ENCODE measurements at places on chromosomes 13 and 19.

DNA sequence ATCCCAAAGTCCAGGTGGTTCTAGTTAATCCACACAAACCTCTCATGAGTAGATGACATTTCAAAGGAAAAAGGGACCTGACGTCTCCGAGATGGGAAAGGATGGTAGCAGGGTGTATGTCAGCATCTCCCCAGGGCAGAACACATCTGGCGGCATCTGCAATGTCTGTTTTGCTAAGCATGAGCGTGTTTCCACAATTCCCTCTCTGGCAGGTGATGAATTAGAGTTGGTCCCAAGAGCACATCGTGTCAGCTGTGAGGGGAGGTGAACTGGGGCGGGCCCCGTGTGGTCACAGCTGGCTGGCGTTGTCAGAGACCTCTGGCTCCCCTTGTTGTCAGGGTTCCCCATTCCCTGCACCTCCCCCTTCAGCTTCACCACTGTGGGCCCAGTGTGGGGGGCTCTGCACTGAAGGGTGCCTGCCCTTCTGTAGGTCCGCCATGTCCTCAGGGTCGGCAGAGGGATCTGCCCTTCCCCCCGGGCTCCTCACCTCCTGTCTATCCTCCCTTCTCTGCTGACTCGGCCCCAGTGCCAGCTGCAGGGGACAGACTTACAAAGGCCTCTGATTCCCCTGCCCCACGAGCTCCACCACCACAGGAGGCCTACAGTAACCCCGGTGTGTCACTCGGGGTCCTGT is 58.2 kb downstream of the CDADC1 start:
- no peak for DNase-seq

GRCh38 chr19:16112778-16113177 is 1.1 kb downstream of the RAB8A start:
- no peak for DNase-seq

DNA sequence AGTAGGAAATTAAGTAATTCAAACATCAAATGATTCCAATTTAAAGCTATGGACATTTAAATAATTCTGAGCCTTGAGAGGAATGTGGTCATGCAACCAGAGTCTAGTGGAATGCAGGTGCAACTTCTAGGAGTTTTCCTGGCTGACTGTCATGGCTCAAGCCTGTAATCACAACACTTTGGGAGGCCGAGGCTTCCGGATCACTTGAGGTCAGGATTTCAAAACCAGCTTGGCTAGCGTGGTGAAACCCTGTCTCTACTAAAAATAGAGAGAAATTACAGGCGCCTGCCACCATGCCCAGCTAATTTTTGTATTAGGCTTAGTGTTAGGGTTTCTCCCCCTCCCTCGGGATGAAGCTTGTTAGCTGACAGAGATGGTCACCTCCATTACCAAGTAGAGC is 6.4 kb downstream of the ZNF808 start:
- DNase-seq = no peak

GRCh38 chr19:46784262-46785053 is 3.9 kb downstream of the SLC1A5 start:
- DNase-seq = no peak

- no peak for DNase-seq
Observed at GRCh38 chr13:76331943-76332712, 554.1 kb downstream of the KCTD12 start.

DNA sequence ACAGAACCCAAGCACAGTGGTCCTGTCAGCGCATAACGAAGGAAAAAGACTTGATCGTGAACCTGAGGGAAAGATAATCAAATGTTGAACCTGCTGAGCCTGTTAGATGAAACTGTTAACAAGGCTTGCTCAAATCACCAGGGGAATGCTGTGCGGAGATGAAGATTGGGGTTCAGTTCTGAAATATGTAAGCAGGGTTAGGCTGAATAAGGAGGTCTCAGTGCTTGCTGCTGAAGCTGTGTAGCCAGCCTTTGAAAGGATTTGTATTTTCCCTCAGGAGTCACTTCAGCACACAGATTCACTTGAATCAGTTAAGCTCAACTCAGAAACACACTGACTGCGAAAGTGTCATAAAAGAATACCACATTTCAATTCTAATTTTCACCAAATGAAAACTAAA is 793.5 kb downstream of the OLFM4 start:
- DNase-seq = no peak

DNA sequence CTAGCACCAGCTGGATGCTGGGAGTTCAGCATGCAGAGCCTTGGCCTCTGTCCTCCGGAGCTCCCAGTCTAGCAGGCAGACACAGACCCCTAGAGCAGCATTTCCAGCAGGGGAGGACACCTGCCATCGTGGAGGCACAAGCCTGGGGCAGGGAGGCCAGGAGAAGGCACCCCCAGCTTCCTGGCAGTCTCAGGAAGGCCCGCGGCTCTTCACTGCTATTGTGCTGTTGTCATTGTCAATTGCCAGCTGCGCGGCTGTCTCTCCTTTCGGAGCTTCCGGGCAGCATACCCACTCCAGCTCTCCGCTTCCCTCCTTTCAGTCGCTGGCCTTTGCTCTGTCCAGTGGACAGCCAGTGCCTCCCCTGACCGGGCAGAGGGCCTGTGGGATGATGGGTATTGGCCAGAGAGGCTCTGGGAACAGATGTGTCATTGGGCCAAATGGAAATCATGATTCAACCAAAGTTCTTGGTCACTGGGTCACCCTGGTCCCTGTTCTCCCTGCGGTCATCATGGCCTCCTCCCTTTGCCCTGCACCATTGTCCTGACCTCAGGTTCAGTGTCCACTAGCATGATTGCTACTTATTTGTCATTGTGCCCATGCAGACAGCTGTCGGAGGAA is 93.0 kb downstream of the SLC7A1 start:
- no peak for DNase-seq

DNA sequence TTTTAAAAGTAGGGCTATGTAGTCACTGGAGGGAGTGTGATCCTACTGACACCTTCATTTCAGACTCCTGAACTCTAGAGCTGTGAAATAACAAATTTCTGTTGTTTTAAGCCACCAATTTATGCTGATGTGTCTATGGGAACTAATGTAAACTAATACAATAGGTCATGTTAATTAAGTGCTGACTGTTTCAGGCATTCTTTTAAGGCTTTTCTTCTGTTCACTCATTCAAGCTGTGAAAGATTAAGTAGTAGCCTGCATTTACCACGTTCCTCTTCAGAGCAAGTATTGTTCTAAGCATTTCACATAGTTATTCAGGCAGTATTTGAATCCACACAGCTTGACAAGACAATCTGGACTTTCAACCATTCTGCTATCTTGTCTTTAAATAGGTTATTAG is 1135.0 kb downstream of the SLITRK1 start:
- no peak for DNase-seq

GRCh38 chr13:57630661-57631595 is 616 bp upstream of the PCDH17 start:
- DNase-seq = no peak
